Myocyte (in vitro differentiated cells): ENCODE measurements at places on chromosomes 2 and 18. TPM values are rescaled to one million over a fixed set of nuclear protein-coding genes. Genes with fewer than 3 reads are reported as not detected.

Gene COL4A4
- total RNA-seq = 0.36 and 0.64 TPM in 2 replicates

DNA sequence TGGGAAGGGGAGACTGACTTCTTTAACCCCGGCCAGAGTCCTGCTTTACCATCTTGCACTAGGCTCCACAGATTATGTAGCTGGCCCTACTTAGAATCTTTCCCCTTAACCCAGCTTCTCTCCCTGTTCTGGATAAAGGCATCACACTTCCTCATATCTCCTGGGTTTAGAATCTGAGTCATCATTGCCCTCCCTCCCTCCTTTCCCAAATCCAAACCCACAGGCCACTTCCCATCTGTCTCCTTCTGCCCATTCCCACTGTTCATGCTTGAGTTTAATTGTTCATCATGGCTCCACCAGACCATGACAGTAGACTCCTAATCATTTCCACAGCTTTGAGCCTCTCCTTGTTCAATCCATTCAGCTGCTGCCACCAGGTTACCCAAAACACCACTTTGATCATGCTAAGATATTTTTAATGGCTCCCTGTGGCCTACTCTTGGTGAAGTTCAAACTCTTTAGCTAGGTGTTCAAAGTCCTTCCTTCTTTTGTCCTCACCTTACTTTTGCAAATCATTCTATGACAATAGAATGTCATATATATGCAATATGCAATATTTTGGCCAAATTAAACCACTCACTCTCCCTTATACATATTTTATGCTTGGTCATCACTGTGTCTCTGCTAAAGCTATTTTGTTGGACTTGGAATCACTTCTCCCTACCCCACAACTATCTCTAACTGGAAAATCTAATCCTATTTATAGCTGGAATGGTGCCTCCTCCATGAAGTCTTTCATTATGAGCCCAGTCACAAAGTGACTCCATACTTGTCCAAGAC is 5.5 kb downstream of the PDE11A start:
- peak; percentile 74 for DNase-seq

- no peak for DNase-seq
Observed at GRCh38 chr2:200608341-200609027, 22.7 kb downstream of the AOX1 start.

DNA sequence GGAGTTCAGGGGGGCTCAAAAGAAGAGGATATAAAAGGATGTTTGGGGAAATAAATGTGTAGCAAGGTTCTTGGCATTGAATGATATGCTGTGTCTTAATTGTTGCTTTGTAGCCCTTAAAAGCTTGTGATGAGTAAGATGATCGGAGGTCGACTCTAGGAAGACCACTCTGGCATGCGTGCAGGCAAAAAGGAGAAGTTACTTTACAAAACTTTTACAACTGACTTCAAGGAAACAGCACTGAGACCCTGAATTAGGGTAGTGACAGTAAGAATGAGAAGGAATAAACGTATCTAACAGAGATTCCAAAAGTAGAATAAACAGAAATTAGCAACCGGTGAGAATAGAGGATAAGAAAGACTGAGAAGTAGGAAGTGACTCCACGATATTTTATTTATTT is 228.7 kb upstream of the TANK start:
- no peak for DNase-seq

Gene MAL
- total RNA-seq = 1.6 and 2.2 TPM in 2 replicates
